ENCODE measurements at places on chromosomes 5 and 9.
A peak's percentile ranks its signal among the peaks of the same experiment; 100 is the strongest.

DNA sequence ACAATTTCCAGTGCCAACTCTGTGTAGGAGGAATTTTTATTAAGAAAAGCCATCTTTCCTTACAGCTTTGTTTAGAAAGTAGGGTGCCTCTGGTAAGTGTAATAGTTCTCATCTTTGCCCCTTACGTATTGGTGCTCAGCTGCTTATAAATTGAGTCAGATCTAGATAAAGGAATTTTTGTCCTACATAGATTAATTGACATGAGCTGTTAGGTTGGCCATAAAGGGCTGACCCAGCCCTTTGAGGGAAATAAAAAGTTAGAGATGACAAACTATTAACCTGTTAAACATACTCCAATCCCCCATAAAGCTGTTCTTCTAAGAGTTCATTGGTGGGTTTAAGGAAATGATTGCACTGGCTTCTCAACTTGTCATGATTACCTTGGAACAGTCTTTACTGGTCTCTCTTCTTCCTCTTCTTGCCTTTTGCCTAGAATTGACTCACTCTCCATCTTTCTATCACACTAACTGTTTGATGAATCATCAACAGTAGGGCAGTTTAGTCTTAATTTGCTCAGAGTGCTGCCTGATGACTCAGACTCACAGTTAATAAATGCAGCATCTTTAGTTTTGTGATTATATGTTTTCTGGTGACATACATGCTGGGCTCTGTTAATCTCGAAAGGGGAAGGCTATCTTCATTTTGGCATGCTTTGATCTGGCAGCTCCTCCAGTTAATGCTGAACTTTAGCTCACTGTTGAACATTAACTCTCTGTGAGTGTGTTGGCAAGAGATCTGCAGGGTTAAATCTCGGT is 51.7 kb downstream of the ARHGAP26 start:
- peak; percentile 76 for DNase-seq

DNA sequence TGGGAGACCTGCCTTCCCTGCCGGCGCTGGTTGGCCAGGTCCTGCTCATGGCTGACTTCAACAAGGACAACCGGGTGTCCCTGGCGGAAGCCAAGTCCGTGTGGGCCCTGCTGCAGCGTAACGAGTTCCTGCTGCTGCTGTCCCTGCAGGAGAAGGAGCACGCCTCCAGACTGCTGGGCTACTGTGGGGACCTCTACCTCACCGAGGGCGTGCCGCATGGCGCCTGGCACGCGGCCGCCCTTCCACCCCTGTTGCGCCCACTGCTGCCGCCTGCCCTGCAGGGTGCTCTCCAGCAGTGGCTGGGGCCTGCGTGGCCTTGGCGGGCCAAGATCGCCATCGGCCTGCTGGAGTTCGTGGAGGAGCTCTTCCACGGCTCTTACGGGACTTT is 10.6 kb downstream of the DIPK1B start:
- DNase-seq = no peak

DNA sequence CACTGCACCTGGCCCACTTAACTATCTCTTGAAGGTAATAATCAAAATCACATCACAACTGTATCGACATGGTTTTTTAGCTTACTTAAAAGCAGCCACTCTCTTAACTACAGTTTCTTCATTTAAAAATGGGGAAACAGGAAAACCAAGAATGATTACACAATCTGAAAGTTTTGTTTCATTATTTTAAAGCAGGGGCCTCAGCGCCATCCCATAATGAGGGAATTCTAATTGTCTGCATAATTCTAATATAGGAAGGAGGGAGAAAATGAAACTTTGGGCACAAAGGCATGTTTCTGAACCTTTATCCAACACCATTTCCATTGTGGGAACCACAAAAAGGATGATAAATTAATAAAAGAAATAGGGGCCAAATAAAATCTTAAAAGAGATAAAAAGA is 7.6 kb downstream of the HACD4 start:
- DNase-seq = no peak

DNA sequence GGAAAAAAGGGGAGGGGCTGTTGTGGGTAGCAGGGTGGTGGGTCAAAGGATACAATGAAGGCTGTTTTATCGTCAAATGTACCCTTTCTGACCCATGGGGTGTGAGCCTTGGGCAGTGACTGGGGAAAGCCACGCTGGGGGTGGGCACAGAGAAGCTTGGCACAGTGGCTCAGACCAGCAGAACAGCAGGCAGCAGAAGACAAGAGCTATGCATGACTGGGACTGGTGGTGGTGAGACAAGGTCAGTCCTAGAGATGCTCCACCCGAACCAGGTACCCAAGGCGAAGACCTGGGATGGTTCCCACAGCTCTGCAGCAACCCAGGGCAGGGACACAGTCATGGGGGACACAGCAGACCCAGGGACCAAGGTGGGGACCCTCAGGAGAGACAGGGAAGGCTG is 38.3 kb downstream of the BICD2 start:
- no peak for DNase-seq

GRCh38 chr5:1521671-1522600 is 1.8 kb downstream of the LPCAT1 start:
- DNase-seq = no peak

GRCh38 chr5:113527746-113528145 is 14.3 kb downstream of the YTHDC2 start:
- DNase-seq = no peak

GRCh38 chr9:94967482-94967881 is 241.0 kb downstream of the AOPEP start:
- no peak for DNase-seq

DNA sequence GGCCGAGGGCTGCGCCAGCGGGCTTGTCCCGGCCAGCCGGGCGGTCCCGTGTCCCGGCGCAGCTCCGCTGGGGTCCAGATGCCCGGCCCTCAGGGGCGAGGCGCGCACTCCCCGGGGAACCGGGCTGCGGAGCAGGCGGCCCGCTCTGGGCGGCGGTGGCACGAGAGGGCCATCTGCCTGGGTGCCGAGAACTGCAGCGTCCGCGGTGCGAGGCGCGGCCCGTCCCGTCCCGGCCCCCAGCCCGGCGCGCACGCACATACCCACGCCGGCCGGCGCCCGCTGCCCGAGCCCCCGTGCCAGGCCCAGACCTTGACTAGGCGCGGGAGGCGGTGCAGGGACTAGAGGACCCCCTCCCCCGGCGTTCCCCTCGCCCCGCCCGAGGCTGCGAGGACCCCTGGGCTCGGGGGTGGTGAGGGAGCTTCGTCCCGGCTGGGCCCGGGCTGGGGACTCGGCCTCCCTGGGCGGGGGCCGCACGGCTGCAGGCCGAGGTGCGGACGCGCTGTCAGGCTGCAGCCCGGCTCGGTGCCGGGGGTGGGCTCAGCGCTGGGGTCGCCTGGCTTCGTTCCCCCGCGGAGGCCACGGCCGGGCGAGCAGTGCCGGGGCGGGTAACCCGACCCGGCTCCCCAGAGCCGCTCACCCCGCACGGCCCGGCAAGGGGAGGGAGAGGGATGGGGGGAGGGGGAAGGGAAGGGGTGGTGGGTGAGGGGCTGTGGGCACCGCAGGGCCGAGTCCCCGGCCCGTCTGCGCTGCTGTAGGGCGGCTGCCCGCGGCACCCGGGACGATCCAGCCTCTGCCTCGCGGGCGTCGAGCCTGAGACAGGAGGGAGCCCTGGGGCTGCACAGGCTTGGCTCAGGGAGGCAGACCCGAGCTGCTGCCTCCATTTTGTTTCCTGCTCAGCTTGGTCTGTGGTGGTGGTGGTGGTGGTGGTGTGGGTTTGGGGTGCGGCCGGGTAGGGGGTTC is 1.2 kb upstream of the NSD1 start:
- no peak for DNase-seq

All from GM04503 (cell line).